NCI-H2081 (cell line): ENCODE measurements at places on chromosomes 16 and 17.

GRCh38 chr17:43909537-43910231, 2.3 kb upstream of the MPP2 start:
- DNase-seq = no peak

GRCh38 chr17:72931163-72931562, 161.3 kb downstream of the SLC39A11 start:
- no peak for DNase-seq

GRCh38 chr17:57407287-57408070, 151.2 kb downstream of the MSI2 start:
- peak; percentile 74 for DNase-seq

DNA sequence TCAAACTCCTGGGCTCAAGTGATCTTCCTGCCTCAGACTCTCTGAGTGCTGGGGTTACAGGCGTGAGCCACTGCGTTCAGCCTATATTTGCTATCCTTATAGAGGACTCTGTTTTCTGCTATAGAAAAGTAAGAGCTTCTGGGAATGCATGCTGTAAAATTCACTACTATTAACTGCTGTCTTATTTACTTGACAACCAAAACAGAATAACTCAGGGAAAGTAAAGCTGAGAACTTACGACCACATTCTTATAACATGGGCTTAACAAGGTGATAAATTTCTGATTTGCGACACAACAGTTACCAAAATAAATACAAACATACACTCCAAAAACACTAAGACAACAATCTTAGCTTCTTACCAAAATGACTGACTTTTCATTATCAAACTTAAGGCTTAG, 23.9 kb downstream of the APPBP2 start:
- no peak for DNase-seq

- no peak for DNase-seq
Observed at GRCh38 chr17:4548721-4549531, 6.3 kb downstream of the MYBBP1A start.

GRCh38 chr16:79150632-79151310, 449.8 kb downstream of the MAF start:
- DNase-seq = no peak

DNA sequence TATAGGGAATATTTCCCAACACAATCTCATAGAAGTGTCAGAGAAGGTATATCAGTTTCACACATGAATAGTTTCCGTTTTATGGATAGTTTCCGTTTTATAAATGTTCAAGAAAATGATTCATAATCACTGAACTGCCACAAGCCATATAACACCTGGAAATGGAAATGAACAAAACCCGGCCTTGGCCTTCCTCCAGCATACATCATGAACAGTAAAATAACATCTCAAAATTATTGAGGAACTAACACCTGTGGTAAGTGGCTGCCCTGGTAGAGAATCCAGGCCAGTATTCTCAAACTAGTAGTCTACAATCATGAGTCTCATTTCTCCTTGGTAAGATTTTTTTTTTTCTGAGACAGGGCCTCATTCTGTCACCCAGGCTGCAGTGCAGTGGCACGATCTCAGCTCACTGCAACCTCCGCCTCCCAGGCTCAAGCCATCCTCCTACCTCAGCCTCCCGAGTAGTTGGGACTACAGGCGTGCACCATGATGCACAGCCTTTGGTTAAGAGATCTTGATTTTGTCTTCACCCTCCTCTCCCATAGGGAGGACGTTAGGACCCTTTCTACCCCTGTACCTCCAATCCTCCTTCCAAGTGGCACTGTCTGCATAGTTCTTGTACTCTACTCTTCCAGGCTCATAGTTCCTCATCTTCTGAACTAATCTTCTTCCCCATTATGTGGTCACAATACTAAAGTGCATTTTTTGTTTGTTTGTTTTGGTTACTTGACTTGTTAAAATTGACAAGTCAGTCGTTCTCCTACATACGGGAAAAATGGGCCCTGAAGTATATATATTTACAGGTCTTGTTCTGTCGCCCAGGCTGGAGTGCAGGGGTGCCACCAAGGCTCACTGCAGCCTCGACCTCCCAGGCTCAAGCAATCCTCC, 15.0 kb upstream of the RGS9 start:
- DNase-seq = no peak

DNA sequence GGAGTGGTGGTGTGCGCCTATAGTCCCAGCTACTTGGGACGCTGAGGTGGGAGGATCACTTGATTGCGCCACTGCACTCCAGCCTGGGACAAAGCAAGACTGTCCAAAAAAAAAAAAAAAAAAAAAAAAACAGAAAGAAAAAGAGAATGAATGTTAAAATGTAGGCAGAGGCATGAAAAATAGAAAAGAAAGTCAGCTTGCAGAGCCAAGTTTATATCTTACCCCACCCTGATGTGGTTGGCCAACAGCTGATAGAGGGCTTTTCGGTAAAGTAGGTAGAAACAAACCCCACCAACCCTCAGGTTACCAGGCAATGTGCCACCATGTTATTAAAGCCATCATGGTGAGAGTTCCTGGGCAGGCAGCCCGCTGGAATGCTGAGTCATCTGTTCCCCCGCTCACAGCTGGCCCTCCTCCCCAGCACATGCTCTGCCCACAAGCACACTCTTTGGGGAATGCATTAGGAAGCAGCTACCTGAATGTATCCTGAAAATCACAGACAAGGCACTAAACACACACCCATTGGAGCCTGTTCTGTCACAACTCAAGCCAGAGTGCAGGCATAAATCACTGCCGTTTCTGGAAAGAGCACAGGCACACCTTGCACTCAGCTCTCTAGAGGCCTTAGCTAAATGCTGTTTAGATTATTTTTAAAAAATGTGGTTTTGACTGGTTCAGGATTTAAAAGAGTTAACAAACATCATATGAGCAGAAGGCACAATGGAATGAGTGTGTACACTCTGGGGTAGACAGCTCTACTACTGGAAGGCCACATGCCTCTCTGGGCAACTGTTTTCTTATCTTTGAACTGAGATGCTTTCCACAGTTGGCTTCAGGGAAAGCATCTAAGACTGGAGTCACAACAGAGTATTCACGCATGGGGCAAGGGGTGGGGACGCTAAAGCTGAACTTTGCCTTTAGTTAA, 128.5 kb downstream of the PARN start:
- peak; percentile 79 for DNase-seq

GRCh38 chr17:37527249-37527851, 37.7 kb downstream of the DUSP14 start:
- peak; percentile 45 for DNase-seq

DNA sequence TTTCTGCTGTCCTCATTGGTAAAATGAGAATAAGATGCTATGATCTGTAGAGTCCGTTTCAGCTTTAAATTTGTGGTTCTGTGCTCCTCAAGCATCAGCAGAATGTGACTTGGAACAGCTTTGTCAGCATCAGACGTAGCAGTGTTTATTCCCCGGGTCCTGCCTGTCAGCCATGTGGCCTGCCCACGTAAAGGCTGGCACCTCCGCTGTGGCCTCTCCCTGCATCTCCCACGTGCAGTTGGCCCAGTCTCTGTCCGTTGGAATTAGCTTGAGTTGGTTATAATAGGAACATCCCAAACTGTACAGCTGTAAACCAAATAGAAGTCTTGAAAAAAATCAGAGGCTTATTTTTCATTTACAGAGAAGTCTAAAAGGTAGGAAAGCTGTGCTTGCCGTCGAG, 61.7 kb downstream of the ARHGAP44 start:
- no peak for DNase-seq

GRCh38 chr16:6993544-6993943, 339.1 kb upstream of the RBFOX1 start:
- no peak for DNase-seq

DNA sequence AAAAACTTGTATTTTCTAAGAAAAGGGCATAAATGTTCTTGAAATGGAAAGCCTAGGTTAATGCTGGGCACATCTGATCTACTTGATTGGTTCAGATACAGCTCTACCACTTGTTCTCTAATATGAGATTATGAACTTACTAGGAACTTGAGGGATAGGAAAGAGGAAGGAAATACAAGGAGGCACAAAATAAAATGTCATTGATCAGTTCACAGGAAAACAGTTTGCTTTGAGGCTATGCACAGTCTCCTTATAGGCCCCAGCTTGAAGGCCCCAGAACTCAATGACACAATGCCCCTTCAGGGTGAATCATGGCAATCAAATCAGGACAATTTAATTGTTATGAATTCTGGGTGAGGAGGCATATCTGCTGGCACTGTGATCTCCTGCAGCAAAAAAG, 27.1 kb downstream of the NXPH3 start:
- no peak for DNase-seq

- DNase-seq = no peak
Observed at GRCh38 chr17:36503456-36504155, 17.1 kb downstream of the ZNHIT3 start.

DNA sequence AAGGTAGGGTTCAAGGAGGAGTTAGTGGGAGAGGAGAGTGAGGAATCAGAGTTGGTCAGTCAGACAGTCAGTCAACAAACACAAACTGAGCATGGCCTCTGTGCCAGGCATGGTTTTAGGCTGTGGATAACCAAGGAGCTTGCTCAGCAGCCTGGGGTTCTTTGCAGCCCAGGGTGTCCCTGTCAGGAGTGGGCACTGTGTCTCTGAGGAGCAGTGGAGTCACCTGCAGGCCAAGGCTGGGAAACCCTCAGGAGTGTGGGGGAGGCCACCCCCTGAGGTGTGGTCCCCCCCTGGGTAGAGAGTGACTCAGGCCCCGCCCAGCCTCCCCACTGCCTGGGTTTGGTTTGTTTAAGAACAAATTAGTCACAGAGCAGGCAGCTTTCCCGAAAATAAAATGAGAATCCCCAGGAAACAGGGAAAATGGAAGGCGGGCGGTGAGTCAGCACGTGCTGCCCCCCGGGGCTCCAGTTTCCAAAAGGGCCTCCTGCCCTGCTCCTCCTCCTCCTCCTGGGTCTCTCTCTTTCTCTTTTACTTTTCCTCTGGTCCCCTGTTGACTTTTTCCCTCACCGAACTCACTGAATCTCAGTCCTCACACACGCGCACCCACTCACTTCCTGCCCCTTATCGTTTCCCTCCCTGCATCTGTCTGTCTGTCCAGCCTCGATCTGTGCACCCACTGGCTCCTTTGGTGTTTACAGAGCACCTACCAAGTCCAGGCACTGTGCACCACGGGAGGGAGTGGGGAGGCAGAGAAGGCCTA, 44.3 kb downstream of the SOCS3 start:
- peak; percentile 77 for DNase-seq

DNA sequence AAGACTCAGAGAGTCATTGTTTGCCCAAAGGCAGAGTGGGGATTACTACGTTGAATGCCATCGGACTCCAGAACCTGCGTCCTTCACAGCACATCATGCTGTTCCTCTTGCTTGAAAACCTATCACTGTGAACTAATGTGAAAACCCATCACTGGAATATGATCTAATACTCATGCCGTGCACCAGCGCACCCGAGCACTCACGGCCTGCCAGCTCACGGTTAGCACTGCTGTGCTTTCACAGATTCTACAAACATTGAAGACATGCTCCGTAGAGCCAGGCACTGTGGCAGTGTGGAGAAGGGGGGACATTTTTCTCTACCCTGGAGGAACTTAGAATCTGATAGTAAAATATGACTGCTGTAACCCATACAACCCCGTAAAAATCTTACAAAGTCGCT, 350.4 kb downstream of the C16orf95 start:
- no peak for DNase-seq

DNA sequence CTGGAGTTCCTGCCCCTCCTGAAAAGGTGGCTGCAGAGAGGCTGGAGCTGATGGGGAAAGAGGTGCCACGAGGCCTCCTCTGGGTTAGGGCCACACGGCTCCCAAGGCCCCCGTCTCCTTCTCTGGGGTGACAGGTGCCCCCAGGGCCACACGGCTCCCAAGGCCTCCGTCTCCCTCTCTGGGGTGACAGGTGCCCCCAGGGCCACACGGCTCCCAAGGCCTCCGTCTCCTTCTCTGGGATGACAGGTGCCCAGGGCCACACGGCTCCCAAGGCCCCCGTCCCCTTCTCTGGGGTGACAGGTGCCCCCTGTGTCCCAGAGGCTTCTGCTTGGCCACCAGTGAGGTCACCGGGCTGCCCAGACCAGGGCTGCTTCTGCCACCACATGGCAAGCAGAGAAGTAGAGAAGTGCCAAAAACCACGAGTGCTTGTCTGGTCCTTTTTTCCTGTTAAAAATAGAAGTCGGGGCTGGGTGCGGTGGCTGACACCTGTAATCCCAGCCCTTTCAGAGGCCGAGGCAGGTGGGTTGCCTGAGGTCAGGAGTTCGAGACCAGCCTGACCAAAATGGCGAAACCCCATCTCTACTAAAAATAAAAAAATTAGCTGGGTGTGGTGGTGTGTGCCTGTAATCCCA, 4.1 kb downstream of the CAPN15 start:
- no peak for DNase-seq
